ENCODE measurements at places on chromosomes 2 and 18.

GRCh38 chr2:50443288-50443687 is 588.6 kb downstream of the NRXN1 start:
- DNase-seq, result no peak

DNA sequence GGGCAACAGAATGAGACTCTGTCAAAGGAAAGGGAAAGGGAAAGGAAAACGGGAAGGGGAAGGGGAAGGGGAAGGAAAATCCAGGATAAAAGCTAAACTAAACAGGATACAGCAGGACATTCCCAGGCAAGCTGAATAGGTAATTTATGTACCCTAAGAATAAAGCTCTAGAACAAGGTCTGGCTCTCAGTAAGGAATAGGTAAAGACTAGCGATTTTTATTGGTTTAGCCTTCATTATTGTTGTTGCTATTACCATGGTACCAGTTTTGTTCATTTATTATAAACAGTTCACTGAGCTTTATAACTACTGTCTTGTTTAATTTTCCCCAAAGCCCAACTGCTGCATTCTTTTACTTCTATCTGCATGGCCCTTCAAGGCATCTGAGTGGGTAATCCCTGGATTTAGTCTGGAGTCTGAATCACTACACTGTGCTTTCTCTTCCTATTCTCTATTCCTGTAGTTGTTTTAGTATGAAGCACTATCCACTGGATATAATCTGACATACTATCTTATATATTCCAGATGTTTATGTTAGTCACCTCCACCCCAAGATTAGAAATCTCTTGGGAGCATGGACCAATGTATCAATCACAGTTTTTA is 127.1 kb upstream of the TANK start:
- no peak for DNase-seq

DNA sequence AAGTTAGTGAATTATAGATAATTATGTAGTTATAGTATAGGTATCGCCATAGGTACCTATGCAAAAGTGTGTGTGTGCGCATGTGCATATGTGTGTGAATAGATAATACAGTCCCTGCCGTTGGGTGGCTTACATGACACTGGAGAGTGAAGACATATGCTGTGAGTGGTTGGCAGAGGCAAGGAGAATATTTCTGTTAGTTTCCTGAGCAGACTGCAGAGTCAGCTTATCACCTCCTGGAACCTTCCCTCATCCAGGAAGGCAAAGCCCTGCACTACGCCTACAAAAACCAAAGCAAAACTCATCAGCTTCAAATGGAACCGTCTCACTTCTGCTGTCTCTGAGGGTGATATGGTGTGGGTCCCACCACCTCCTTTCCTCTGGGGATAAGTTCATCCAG is 181.9 kb downstream of the LRRTM1 start:
- no peak for DNase-seq

- no peak for DNase-seq
Observed at GRCh38 chr2:75480971-75481836, 79.5 kb downstream of the EVA1A start.

GRCh38 chr2:177753682-177754491 is 318.7 kb downstream of the PDE11A start:
- peak; percentile 28 for DNase-seq

- no peak for DNase-seq
Observed at GRCh38 chr2:174535757-174536703, 49.2 kb upstream of the GPR155 start.

- no peak for DNase-seq
Observed at GRCh38 chr2:69177785-69178636, 165.0 kb downstream of the ANTXR1 start.

DNA sequence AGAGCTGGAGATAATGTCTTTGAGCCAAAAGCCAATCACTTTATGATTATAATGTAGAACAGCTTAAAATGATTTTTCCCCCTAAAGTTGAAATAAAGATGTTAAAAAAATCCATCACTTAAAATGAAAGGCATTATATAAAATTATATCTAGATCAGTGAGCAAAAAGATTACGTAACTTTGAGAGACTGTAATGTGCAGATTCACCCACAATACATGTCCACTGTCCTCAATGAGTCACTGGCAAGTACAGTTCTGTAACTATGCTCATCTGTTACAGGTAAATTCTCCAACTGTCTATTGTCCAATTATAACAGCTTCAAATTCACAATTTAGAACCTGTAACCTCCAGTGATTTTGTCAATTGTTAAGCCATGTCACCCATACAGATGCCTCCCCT is 19.0 kb downstream of the FAM161A start:
- no peak for DNase-seq

GRCh38 chr2:176680916-176681516 is 411.8 kb downstream of the MTX2 start:
- no peak for DNase-seq

- DNase-seq, result peak; percentile 31
Observed at GRCh38 chr2:219551441-219552381, 7.9 kb downstream of the TMEM198 start.

DNA sequence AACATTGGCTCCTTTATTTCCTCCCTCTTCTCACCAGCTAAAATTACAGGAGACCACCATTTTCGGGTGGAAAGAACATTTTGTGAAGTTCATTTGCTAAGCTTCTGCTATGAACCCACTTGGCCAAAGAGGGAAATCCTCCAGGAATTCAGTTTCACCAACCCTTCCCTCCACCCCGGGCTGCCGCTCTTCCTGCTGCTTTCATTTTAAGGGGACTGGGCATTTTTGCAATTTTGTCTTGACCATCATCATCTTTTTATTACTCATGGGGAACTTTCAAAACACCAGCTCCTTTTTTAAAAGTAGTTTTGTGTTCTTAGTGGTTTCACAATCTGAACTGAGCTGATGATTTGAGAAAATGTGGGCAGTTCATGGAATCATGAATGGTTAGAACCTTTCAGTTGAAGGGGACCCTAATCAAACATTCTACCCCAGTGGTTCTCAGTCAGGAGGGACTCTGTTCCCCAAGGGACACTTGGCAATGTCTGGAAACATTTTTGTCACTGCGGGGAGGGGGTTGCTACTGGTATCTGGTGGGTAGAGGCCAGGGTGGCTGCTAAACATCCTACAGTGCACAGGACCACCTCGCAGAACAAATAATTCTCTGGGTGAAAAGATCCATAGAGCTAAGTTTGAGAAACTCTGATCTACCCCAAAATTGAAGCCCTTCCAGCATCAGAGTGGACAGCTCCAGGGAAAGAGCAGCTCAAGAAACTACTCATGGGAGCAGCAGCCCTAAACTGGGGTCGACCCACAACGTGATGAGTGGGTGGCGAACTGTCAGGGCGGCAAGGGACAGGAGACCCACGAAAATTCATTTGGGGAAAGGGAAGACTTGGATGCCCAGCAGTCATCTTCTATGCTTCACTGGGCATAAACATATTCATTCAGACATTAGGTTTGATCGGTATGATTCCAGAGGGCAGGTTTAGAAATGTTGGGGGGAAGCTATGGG is 92.9 kb downstream of the ACKR3 start:
- DNase-seq, result no peak
